ENCODE measurements at places on chromosomes 5 and 9. TPM values are rescaled to one million over a fixed set of nuclear protein-coding genes. Genes with fewer than 3 reads are reported as not detected.
A peak's percentile ranks its signal among the peaks of the same experiment; 100 is the strongest.

GRCh38 chr5:113118765-113119164 lies 142.2 kb downstream of the DCP2 start:
- no peak for DNase-seq

DNA sequence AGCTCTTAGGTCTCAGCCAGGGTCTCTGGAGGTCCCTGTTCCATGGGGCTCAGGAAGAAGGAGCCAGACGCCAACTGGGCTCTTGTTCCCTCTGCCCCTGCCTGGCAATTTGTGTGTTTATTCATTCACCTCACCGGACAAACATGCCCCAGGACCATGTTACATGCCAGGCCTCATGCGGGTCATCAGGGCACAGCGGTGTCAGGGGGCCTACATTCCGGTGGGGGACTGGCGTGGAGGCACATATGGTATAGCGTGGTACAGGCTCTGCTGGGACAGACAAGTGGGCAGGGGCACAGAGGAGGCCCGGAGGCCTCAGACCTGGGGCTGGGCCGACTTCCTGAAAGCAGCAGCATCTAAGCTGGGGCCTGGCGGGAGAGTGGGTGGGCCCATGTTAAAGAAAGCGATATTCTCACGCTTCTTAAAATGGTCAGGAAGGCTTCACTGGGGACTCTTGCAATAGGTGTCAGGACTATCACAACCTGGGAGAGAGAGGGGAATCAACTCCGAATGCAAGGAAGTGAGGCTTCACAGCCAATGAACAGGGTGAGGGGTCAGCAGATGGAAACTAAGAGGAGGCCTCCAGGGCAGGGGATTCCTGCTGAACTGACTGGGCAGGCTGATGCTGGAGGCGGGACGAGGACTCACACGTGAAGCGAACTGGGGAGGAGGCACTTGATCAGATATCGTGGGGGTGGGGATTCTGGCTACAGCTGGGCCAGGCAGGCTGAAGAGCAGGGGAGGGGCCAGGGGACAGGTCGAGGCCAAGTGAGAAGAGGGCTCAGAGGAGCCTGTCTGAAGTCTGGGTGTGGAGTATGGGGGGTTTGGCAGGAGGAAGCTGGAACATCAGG lies 41.9 kb downstream of the NCS1 start:
- no peak for DNase-seq

DNA sequence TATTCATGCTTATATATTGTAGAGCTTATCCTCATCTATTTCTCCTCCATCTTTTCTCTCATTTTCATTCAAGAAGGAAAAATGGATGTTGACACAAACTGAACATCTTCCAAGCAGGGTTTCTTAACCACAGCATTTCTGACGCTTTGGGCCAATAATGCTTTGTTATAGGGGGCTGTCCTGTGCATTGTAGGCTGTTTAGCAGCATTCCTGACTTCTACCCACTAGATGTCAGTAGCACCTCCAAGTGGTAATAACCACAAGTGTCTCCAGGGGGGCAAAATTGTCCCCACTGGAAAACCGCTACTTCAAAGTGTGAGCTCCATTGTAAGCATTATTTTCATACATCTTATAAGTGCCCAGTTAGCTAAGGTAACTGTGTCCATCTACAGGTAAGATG lies 2.6 kb upstream of the TXNDC8 start:
- DNase-seq, result no peak

Gene PCDHGB6
- polyA plus RNA-seq, result 7.3 TPM

DNA sequence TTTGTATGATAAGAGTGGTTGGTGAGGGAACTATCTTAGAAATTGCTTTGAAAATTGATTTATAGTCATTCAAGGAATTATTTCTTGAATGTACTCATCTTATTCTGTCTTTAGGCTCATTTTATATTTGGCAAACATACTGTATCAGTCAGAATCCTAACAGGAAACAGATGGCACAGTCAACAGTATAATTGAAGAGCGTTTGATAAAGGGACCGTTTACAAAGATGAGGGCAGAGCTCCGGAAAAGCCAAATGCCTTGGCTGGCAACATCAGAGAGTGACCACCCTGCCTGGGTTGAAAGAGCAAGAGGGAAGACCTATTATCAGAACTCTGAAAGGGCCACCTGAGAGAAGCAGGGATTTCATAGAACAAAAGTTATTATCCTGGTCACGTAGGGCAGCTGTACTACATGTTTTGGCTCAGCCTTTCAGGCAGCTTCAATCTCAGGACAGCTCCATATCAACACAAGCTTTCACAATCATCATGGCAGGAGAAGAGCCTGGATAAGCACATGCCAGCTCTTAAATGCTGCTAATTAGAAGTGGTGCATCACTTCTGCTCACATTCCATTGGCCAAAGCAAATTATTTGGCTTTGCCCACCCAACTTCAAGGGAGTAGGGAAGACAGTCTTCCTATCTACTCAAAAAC lies 47.2 kb upstream of the ARL15 start:
- DNase-seq, result no peak

- DNase-seq, result no peak
Measured at GRCh38 chr9:23587433-23587832, 238.6 kb downstream of the ELAVL2 start.

GRCh38 chr5:14108170-14108996 lies 34.8 kb upstream of the TRIO start:
- peak; percentile 57 for DNase-seq

GRCh38 chr5:178673801-178674295 lies 47.0 kb upstream of the CLK4 start:
- no peak for DNase-seq

- DNase-seq, result no peak
Measured at GRCh38 chr5:83436276-83436675, 35.3 kb upstream of the VCAN start.

- DNase-seq, result no peak
Measured at GRCh38 chr5:86977190-86977589, 290.5 kb upstream of the RASA1 start.

GRCh38 chr9:128099231-128099931 lies 28.1 kb downstream of the PTGES2 start:
- DNase-seq, result no peak

- no peak for DNase-seq
Measured at GRCh38 chr5:10122076-10122726, 127.5 kb downstream of the ATPSCKMT start.

DNA sequence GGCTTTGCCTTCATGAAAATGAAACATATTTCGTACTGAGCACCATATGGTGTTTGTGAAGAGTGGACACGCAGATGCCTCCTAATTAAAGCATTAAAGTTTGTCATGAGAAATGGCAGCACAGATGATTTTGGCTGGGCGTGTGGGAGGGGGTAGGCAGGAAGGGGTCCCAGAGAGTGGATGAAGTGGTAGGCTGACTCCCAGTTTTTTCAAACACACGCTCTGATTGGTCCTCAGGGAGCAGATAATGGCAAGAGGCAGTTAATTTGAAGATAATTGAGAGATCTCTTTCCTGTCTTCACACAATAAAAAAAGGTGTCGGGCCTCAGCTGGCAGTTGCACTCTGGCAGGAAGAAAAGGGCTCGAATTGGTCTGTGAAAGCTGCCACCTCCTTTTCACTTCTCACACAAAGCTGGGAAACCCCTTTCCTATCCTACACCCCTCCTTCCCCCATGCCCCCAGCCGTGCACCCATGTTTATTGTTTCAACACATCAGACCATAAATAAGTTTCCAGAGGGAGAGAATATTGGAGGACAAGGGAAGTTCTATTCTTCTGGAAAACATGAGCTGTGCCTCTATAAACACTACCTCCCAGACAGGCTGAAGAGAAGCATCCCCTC lies 429.6 kb downstream of the ARHGEF28 start:
- no peak for DNase-seq

Gene TRIP13
- polyA plus RNA-seq, result 17.4 TPM

DNA sequence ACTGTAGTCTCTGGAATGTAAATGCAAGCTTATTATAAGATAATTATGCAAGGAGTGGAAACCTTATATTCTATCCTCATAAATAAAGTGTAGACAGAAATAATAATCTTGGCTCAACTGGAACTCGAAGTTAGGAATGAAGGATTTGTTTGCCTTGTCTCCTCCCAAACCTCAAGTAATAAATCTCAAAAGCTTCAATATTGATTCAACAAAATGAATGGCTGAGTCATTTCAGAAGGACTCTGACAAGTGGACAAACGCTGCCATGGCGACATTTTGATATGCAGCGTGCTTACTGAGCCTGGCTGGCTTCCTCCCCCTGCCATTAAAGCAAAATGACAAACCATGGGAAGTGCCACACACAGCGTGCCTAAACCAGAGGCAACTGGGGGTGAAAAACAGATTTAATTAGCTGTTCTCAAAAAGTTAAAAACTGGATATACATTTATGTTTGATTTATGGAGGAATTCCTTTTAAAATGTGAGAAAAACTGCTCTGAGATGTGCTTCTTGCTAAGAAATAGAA lies 10.5 kb upstream of the ADGRV1 start:
- DNase-seq, result peak; percentile 7

DNA sequence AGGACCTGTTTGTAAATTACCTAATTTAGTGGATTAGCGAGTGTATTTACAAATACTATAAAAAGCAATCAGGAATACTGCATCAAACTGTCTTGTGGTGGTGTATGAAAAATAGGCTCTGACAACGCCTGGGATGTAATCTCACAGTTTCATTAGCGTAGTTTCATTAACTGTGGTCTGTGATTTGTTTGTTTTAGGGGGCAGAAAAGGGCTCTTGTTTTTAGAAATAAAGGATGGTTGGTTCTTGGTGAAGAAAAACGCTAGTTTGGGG lies 1.4 kb downstream of the SLC44A1 start:
- no peak for DNase-seq

Gene INSL6
- polyA plus RNA-seq, result 0.37 TPM

- no peak for DNase-seq
Measured at GRCh38 chr5:115810761-115811160, 5.7 kb downstream of the CDO1 start.

DNA sequence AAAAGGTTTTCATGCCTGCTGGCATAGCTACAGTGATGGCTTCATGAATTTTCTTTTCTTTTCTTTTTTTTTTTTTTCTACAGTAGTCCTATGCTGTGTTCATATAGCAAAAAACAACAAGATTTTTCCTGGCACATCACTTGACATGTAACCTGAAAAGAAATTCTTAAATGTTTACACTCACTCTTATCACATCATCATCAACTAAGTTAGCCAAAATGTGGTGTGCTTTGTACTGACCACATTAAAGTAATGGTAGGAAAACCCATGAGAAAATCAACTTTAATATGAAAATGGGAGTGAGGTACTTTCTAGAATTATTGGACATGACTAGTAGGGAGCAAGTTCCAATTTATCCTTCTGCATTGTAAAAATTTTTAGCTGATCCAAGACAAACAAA lies 146.7 kb downstream of the SSBP2 start:
- no peak for DNase-seq

GRCh38 chr5:72107901-72108201 lies 576 bp downstream of the MAP1B start:
- peak; percentile 35 for DNase-seq

DNA sequence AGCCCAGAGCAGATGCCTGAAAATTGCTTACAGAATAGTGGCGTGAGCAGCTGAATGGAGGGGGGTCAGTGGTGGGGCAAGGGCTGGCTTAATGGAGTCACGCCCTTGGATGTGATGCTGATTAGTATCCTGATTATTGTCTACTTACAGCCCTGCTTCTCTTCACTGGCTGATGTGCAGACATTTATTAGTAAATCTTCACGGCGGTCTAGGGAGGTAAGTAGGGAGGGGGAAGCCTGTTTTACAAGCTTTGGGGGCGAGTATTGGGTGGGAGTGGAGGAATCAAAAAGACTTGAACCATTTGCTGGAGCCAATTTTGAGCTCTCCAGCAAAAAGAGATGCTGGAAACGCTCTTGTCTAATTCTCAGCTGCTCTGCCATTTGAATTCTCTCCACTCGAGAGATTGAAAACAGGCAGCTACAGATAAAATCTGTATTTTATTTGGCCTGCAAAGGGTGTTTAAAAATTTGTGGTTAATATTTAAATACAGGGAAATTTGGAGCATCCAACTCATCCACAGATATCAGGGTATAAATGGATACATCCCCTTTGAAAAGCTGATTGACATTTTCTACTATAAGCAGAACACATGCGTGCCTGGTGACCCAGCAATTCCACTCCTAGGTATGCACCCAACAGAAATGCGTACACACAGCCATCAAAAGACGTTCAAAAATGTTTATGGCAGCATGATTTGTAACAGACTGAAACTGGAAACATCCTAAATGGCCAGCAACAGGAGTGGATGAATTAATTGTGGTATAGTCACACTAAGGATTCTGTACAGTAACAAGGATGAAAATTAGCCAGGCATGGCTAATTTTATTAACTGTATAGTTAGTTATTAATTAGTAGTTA lies 19.5 kb upstream of the ALDH1B1 start:
- no peak for DNase-seq

Gene SHC3
- polyA plus RNA-seq, result 2.4 TPM

Gene ANKDD1B
- 6.2 TPM for polyA plus RNA-seq

DNA sequence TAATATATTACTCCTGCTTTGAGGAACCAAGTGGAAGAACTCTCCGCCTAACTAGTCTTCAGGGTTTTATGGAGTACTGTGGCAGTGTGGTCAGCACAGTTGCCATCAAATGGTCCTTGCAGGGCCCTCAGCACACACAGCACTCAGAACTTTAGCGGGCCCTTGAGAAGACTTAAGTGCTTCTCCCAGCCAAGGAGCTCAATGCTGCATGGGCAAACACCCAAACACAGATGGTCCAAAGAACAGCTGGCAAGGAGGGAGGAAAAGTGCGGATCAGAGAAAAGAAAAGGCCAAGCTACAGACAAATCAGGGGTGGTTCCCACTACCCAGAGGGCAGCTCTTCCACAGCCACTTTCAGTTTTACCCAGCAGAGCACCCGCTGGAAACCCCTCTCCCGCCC lies 98.6 kb downstream of the SPOCK1 start:
- DNase-seq, result no peak

Gene MAMDC2
- 6.0 TPM for polyA plus RNA-seq

DNA sequence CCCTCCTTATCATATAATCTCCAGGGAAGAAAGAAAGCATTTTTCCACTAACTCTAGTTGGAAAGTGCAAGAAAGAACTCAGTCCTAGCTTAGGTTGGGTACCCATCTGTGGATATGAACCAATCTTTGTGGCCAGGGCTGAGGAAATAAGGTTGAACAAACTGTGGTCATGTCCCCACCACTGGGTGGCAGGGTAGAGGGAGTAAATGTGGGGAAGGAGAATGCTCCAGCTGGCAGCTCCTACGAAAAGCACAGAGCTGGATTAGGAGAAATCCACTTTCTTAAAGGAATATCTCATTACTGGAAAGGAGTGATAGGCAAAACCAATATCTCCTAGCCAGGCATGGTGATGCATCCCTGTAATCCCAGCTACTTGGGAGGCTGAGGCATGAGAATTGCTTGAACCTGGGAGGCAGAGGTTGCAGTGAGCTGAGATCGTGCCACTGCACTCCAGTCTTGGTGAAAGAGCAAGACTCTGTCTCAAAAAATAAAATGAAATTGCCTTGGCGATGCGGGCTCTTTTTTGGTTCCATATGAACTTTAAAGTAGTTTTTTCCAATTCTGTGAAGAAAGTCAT lies 175.1 kb downstream of the CCDC192 start:
- no peak for DNase-seq

GRCh38 chr5:181053488-181054121 lies 13.5 kb downstream of the BTNL9 start:
- DNase-seq, result no peak

Gene CCNJL
- 8.5 TPM for polyA plus RNA-seq

Gene SPATA31E1
- polyA plus RNA-seq, result not detected

GRCh38 chr9:92966518-92966800 lies 19.1 kb downstream of the FGD3 start:
- no peak for DNase-seq

- peak; percentile 79 for DNase-seq
Measured at GRCh38 chr5:172640822-172641358, at the start of gene NEURL1B. NEURL1B (plus strand) TSS chr5:172641263; CDS start chr5:172641407, 144 bp downstream.
